ENCODE measurements at places on chromosomes 5 and 9.

GRCh38 chr9:78280982-78281668, 15.8 kb upstream of the PSAT1 start:
- DNase-seq = no peak

DNA sequence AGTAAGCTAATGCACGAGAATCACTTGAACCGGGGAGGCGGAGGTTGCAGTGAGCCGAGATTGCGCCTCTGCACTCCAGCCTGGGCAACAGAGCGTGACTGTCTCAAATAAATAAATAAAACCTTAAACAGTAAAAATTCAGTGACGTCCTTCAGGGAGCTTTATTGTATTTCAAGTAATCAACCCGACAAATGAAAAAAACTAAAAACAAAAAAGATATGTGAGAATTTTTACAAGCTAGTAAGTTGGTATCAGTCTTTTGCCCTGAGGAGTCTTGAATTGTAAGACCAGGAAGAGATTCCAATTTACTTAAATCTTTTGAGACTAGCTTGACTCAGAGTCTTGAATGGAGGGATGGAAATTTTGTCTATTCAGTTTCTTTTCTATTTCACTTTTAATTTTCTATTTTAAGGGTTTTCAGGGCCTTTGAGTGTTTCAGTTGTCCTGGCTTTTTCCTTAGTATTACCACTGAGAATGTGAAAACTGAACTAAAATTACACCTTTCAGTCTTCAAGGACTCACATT, 126.0 kb upstream of the DHFR start:
- no peak for DNase-seq

DNA sequence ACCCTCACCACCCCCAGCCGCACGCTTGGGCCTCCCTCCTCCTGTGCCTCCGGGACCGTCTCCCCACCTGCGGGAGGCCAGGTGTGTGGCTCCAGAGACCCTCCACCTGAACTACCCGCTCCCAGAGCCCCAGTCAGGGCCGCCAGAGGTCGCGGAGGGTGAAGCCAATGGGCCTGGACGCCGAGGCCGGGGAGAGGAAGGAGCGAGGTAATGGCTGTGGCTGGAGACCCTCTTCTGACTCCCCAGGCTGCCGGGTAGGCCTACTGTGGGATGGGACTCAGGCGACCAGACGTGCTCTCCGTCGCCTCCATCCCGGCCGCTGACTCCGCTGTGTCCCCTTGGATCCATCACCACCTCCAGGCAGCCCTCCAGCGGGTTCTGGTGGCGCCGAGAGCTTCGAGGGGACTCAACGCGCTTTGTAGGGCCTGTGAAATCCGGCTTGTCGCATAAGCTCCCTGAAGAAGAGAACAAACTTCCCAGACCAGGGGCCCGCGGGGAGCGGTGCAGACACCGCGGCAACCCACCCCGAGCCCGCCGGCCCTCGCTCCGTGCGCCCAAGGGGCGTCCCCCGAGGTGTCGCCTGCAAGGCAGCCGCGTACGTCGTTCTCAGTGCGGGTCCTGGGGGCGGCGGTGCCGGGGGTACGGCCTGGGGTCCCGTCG, 12.6 kb downstream of the IRX2 start:
- DNase-seq = no peak

- DNase-seq = no peak
Observed at GRCh38 chr9:101463397-101463796, 27.8 kb upstream of the ALDOB start.

GRCh38 chr9:95055851-95056551, 261.5 kb downstream of the FANCC start:
- no peak for DNase-seq

DNA sequence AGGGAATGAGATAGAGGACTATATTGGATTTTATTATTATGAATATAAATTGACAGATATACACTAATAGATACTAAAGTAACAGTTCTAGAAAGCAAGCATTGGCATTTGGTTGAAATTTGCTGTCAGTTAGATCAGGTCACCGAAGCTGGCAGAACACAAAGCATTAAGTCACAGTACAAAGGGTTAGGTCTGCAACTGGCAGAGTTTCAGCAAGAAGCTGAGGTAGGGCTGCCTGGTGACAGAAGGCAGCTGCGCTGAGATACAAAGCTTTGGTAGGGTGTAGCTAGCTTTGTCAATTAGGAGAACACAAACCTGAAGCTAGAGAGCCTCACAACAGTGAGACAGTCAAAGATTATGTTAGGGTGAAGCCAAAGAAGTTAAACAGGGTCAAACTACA, 6.3 kb upstream of the CSNK1G3 start:
- no peak for DNase-seq

GRCh38 chr5:146529984-146530383, 14.0 kb upstream of the GPR151 start:
- no peak for DNase-seq

DNA sequence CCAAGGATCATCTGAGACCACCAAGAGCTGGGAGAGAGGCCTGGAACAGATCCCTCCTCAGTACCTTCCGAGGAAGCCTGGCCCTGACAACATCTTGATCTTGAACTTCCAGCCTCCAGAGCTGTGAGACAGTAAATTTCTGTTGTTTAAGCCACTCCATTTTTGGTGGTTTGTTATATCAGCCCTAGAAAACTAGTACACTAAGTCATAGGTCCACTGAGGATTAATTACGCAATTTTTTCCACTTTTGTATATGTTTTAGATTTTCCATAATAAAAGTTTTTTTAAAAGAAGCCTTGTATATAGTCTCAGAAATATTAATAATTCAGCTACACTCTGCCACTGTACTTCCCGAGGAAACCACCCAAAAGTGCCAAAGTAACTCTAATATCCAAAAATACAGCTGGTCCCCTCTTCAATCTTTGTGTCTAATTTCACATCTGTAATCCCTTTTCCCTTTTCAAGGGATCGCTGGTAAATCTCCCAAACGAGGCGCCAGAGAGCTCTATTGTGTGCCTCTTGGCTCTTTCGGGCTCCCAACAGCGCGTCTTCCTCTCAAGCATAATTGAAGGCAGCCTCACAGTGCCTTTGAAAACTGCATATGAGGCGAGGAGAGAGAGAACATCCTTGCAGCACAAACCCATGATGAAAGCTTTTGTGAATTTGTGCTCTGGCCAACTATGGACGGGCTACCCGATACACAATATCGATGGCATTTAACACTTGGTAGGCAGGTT, 32.7 kb downstream of the PRUNE2 start:
- no peak for DNase-seq

DNA sequence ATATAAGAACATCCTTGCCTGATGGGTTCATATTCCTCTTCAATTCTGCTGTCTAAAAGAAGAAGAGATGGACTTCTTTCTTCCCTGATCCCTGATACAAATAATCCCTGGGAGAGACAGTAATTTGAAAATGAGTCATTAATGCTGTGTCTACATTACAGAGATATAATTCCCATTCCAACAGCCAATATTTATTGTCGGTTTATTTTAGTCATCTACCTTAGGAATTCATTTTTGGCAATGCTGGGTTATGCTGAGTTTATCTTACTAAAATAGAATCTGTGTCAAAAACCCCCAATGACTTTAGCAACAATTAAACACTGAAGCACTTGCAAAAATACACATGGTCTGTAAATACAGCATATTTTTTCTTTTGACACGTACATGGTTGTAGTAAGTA, 23.9 kb downstream of the ZNF474 start:
- DNase-seq = no peak

- no peak for DNase-seq
Observed at GRCh38 chr5:162037431-162037830, 30.1 kb upstream of the GABRG2 start.

Measured in CD4-positive, alpha-beta T cell treated with Interleukin-17A for 1 hour (primary cell).